ENCODE measurements at places on chromosomes 5 and 9.

GRCh38 chr9:134802216-134802795 is 78.3 kb upstream of the FCN2 start:
- DNase-seq, result no peak

DNA sequence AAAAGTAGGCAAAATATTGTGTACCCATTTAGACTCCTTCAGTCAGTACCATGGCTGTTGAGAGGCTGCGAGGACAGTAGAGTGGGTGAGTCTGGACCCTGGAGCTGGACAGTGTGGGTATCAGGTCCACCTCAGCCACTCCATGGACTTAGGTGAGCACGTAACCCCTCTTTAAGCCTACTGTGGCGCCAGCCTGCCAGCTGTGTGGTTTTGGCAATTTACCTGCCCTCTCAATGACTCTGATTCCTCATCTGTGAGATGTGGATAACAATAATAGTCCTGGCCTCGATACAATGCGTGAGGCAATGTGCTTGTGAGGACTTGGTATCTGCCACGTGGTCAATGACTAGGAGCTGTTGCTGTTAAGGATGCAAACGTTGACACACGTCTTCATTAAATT is 17.9 kb downstream of the SLC1A3 start:
- no peak for DNase-seq

DNA sequence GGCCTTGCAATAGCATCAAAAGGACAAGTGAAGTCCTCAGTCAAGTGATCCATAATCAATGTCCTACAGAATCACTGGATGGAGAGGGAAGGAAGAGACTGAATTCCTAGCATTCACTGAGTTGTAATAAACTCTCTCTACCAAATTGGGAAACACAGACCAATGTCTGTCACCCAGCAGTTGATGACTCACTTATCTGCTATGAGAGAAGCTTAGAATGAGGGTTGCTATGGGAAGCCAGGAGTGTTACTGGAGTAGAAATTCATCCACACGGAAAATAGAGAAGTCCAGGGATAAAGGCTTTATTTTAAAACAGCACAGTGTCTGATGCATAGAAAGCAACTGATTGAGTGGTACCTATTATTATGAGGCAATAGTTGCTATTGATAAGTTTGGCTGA is 407.4 kb downstream of the BRINP1 start:
- DNase-seq, result no peak

DNA sequence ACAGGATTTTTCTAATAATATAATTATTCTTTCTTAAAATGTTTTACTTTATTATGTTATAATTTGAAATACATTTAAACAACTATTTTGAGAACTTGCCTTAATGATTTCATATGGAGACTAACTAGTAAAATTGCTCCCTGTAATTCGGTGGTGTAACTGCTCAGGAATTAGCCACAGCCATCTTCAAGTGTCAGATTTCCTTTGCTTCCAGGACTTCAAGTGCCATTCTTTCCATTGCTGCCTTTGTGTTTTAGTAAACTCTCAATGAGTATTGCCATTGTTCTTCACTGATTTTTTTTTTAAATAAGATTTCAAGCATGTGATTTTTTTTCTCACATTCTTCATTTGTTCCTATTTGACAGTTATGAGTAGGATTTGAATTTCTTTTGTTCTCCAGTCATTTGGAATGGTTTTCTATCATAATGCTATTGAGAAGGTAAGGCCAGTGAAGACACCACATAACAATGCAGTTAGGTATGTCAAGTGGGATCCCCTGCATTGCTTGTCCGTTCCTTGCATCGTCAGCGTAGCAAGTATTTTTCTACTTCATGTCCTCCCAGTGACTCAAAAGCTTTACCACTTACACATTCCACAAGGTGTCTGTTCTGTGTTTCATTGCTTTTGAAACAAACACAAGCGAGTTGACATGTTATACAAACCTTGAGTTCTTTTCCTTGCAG is 83.7 kb downstream of the LNPEP start:
- DNase-seq, result no peak

- DNase-seq, result no peak
Observed at GRCh38 chr9:14530366-14530765, 162.9 kb downstream of the ZDHHC21 start.

- no peak for DNase-seq
Observed at GRCh38 chr9:127898433-127899127, 823 bp downstream of the ST6GALNAC6 start.

DNA sequence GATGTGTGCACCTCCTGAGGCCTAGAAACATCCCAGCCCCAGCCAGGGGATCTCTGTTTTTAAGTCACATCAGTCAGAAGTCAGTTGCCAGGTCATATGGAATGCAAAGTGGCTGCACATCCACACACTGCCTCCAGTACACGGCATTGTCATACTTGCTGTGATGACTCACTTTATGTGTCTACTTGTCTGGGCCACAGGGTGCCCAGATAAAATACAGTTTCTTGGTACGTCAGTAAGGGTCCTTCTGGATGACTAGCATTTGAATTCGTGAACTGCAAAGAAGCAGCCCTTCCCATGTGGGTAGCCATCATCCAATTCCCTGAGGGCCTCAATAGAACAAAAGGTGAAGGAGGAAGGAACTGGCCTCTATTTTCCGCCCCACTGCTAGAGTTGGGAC is 27.7 kb downstream of the AUH start:
- no peak for DNase-seq

- no peak for DNase-seq
Observed at GRCh38 chr5:139823757-139824355, 28.2 kb downstream of the PSD2 start.

GRCh38 chr5:173689171-173689736 is 72.8 kb upstream of the BOD1 start:
- DNase-seq, result no peak

DNA sequence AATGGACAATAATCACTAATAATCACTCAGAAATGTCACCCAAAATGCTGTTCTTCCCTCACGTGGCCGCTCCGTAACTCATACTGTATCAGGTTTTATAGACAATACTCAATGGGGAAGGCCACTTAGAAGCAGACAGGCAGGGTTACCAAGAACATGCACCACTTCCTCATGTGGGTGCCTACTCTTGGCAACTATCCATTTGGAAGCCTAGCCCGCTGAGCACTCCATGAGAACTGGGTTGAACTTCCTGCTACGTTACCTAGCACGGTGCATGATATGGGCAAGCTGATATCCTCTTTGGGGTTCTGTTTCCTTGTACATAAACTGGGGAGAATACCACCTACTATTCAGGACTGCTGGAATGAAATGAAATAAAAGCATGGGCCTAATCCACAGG is 14.3 kb downstream of the DAP start:
- no peak for DNase-seq

GRCh38 chr5:66440202-66440680 is 156.0 kb upstream of the MAST4 start:
- no peak for DNase-seq

DNA sequence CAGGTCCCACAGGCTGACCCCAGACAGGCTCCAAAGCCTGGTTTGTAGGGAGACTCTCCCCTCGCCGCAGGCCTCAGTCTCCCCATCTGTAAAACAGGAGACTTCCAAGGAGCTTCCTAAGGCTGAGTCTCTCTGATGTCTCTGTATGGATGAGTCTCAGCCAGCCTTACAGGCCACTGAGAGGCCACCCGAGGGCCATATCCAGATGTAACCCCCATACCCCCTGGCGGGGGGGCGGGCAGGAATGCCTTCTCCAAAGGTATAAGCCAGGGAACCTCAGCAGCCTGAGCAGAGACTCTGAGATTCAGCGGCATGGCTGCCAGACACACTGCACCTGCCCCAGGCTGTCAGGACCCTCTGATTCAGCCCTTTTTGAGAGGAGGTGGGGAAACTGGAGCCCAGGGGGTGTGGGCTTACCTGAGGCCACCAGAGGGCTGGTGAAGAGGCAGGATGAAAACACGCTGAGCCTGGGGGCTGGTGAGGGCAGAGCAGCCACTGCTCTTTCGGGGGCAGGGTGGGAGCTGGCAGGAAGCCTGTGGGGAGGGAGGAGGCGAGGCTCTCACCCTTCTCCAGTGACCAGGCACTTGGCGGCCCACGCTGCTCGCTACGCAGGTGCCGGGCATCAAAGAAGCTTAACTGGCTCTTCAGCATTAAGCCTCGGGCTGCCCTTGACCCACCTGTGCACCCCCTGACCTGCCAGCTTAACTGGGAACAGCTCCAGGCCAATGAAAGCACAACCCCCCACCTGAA is 5.5 kb upstream of the SUSD3 start:
- DNase-seq, result no peak

DNA sequence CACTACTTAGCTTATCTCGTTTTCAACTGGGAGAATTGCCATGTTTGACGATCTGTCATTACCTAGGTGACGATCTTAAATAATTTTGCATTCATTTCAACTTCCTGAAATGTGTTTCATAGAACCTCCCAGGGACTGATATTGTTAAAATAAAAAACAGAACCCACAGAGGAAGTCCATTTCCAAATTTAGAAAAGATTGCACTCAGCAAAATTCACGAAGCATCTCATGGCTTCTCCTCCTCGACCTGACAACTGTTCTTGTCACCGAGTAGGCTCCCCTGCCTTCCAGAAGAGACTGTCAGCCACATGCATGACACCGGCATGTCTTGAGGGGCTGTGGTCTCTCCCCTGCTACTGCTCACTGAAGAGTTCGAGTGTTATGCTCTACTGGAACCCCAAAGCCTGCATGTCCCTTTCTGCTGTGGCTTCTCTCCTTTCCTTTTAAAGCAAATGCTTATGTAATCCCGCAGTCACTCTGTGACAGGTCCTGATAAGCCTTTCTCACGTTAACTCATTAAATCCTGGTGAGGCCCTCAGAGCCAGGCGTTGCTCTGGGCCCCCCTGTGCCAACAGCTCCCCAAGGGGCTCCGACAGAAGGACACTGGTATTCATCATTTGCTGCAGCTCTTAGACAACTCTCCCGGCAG is 26.8 kb upstream of the ANKRD33B start:
- DNase-seq, result no peak

DNA sequence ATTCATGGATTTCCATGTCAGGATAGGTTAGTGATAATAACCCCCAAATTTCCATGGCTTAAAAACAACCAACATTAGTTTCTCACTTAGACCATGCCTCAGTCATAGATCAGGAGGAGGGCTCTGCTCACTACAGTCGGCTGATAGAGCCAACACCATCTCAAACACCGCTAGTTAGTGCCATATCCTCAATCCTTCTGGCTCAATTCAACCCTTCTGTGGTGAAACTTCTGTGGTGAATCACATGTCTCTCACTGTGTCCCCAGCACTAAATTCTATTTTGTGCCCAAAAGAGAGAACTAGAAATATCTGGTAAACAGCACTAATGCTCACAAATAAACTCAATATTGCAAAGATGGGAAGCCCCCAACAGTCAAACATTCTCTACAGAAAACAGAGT is 21.1 kb downstream of the ECPAS start:
- no peak for DNase-seq

- no peak for DNase-seq
Observed at GRCh38 chr5:167639766-167640165, 651.7 kb upstream of the WWC1 start.

DNA sequence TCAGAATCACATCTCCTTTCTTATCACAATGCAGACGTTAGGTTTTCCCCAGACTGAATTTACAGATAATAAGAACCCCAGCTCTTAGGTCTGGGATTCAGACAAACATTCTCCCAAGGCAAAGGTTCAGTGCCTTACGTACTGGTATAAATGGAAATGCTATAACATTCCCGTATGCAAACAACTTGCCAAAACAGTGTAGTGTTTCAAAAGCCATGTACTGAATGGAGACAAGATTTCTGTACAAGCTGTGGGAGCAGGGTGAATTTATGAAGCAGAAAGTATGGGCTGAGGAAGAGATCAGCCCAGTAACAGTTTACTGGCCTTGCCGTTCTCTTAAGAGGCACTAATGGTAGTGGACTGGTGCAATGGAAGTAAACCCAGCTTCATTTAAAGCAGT is 225.5 kb upstream of the ZNF462 start:
- DNase-seq, result no peak

- no peak for DNase-seq
Observed at GRCh38 chr5:127307868-127308267, 17.3 kb downstream of the MEGF10 start.

- no peak for DNase-seq
Observed at GRCh38 chr5:71587766-71588532, 809 bp downstream of the MCCC2 start.
